Endothelial cell of coronary artery (primary cell): ENCODE measurements at places on chromosomes 12 and 14. TPM values are rescaled to one million over a fixed set of nuclear protein-coding genes. Genes with fewer than 3 reads are reported as not detected.

The GLI1 gene
- total RNA-seq: 0.45 TPM in 1 of 2 replicates, not detected in the other

The DBX2 gene
- total RNA-seq: not detected in 2 replicates

The DPPA3 gene
- total RNA-seq: not detected in 2 replicates

The PTPRO gene
- total RNA-seq: 0.09 TPM in 1 of 2 replicates, not detected in the other

The HPD gene
- not detected in 2 replicates for total RNA-seq

The AEBP2 gene
- 15.2 and 21.2 TPM in 2 replicates for total RNA-seq

The ASPG gene
- 0.09 TPM in 1 of 2 replicates, not detected in the other for total RNA-seq
